ENCODE measurements at places on chromosomes 12 and 14.

DNA sequence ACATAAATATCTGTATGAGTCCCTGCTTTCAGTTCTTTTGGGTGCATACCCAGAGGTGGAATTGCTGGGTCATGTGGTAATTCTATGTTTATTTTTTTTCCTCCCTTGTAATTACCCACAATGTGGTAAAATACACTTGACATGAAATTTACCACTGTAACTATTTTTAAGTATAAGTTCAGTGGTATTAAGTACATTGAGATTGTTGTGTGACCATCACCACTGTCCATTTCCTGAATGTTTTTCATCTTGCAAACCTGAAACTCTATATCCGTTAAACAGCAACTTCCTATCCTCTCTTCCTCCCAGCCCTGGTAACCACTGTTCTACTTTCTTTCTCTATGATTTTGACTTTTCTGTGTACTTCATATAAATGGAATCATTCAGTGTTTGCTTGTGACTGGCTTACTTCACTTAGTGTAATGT is 51.4 kb downstream of the BORCS5 start:
- DNase-seq, result no peak

DNA sequence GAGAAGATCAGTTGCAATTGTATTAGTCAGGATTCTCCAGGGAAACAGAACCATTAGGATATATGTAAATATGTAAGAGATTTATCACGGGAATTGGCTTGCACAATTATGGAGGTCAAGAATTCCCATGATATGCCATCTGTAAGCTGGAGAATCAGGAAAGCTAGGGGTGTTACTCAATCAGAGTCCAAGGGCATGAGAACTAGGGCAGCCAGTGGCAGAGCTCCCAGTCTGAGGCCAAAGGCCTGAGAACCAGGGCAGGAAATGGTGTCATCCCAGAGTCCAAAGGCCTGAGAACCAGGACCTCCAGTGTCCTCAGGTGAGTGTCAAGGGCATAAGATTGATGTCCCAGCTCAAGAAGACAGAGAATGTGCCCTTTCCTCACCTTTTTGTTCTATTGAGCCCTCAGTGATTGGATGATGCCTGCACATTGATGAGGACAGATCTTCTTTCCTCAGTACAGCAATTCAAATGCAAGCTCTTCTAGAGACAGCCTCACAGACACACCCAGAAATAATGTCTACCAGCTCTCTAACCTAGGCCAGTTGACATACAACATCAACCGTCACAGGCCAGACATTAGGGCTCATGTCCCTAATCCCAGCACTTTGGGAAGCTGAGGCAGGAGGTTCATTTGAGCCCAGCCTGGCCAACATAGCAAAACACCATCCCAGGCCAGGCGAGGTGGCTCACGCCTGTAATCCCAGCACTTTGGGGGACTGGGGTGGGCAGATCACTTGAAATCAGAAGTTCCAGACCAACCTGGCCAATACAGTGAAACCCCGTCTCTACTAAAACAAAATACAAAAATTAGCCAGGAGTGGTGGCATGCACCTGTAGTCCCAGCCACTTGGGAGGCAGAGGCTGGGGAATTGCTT is 34.9 kb upstream of the ZNF740 start:
- DNase-seq, result no peak

- DNase-seq, result peak; percentile 51
Measured at GRCh38 chr12:121223292-121224285, 13.7 kb downstream of the P2RX4 start.

GRCh38 chr14:77025744-77026165 is 2.8 kb downstream of the IRF2BPL start:
- no peak for DNase-seq

GRCh38 chr12:104643819-104644669 is 187.3 kb downstream of the CHST11 start:
- DNase-seq, result no peak

- DNase-seq, result no peak
Measured at GRCh38 chr12:11958221-11959091, 112.3 kb upstream of the BCL2L14 start.

- DNase-seq, result peak; percentile 3
Measured at GRCh38 chr14:99143126-99143525, 128.9 kb downstream of the BCL11B start.

GRCh38 chr12:84994426-84994825 is 41.7 kb downstream of the TSPAN19 start:
- DNase-seq, result no peak

GRCh38 chr14:56243110-56243509 is 124.9 kb downstream of the PELI2 start:
- no peak for DNase-seq

DNA sequence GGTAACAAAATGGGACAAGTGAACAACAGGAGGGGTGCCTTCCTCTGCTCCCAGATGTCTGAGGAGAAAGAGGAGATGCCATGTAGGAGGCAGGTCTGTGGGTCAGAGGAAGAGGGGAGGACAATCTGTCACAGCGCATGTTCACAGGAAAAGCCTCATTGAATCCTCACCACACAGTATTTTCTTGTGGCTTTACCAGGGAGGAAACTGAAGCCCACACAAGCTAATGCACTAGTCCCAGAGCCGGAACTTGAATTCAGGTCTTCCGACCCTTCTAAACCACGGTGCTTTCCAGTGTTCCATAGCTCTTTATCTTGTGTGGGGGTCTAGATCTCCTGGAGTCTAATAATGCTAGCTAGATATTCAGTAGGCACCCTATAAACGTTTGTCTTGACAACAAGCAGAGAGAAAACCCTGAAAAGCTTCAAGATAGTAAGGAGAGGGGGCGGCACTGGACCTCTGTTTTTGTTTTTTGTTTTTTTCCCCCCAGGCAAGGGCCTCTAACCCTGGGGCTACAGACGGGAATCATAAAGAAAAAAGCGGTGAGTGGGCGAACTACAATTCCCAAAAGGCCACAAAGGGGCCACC is 371 bp upstream of the SHMT2 start:
- no peak for DNase-seq

DNA sequence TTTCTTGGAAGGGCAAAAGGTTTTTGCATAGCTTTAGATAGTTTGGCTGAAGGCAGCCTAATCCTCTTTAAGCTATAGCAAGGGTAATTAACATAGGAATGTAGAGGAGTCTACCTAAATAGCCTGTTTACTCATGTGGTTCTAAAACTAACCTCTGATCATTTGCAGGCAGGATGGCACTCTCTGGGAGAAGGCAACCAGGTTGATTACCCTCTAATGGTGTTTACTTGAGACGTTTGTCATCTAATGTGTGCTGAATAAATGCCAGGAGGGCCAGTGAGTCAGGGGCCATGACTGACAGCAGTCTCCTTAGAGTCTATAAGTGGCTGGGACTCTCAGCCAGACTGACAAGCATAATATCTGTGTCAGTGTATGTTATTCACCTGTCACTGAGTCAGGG is 286.4 kb downstream of the PCNX1 start:
- no peak for DNase-seq

DNA sequence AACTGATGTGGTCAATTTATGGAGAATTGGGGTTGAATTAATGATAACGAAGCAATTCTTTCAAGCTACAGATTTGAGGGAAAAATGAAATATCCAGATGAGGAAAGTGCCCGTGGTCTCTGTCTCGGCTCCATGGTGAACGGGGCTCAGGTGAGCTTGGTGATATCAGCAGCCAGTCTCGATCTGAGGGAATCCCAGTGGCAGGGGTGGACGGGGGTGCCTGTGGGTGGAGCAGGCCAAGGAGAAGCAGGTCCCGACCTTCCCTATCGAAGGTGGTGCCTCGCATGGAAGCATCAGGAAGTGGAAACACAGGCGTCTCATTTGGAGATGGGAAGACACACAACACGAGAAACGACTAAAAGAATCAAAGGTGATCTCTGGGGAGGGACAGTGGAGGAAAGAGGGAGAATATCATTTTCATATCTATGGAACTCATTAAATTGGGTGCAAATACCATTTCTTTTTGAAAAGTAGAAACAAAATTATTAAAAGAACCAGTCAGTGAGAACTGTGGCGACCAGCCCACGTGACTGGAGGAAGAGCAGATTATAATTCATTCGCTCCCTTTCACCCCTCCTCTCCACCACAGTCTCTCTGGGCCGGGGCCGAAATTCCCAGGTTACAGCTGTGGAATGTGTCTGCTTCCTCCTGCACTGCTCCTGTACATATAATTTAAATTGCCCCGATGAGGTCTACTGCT is 354.3 kb upstream of the SFSWAP start:
- no peak for DNase-seq

DNA sequence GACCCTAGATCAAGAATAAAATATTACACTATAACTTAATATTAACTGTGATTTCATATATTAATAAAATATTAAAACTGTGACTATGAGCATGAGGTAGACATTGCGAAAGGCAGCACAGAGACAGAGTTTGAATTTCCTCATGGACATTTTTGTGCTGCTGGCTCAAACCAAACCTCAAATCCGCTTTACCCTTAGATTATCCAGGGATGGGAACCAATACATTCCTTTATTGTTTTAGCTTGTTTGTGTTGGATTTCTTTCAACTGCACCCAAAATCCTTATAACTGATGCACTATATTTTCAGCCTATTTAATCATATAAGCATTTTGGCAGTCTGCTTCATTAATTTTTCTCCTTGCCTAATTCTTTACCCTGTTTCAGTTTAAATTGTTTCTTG is 436.7 kb downstream of the ATP23 start:
- DNase-seq, result no peak

DNA sequence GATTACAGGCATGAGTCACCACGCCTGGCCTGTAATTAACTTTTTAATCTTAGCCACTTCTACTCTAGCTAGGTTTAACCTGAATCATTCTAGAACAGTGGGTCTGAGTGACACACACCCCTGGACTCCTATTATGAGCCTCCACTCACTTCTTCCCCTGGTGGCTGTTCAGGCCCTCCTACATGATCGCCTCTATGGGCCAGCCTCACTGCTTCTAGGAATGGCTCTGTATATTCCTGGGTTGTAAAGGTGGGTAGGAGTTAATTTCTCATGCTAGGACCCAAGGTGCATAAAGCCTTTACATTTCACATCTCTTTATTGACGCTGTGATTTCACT is 8.0 kb upstream of the RNU6-8 start:
- no peak for DNase-seq

DNA sequence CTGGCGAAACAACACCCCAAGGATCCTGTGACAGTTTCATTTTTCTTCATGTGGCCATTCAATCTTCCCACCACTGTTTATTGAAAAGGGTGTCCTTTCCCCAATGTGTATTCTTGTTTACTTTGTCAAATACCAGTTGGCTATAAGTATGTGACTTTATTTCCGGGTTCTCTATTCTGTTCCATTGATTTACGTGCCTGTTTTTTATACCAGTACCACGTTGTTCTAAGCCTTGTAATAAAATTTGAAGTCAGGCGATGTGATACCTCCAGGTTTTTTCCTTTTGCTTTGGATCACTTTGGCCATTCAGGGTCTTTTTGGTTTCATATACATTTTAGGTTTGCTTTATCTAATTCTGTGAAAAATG is 9.1 kb upstream of the MGAT4C start:
- DNase-seq, result no peak

DNA sequence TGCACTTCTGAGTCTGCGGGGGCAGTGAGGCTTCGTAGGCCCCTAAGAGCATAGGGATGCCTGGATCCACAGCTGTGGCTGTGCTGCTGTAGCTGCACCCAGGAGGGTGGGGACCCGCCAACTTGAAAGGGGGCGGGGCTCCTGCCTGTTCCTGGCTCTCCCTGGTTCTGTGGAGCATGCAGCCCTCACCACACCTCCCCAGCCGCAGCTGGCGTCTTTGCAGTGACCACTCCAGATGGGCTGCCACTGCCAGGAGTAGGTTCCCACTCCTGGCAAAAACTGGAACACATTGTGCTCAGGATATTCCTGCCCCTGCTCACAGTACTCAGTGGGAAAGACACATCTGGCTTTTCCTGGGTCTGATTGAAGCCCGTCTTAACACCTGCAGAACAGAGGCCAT is 35.8 kb downstream of the TIMELESS start:
- no peak for DNase-seq

- DNase-seq, result no peak
Measured at GRCh38 chr12:93434256-93434865, 7.4 kb downstream of the UBE2N start.

DNA sequence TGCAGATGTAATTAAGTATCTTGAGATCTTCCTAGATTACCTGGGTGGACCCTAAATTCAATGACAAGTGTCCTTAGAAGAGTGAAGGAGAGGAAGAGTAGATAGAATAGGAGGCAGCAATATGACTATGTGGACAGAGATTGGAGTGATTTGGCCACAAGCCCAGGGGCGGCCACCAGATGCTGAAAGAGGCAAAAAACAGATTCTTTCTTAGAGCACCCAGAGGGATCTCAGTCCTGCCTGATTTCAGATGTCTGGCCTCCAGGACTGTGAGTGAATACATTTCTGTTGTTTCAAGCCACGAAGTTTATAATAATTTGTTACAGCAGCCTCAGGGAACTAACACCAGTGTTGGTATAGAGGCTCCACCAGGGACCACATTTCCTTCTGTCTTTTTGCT is 67.3 kb downstream of the DACT1 start:
- DNase-seq, result no peak

DNA sequence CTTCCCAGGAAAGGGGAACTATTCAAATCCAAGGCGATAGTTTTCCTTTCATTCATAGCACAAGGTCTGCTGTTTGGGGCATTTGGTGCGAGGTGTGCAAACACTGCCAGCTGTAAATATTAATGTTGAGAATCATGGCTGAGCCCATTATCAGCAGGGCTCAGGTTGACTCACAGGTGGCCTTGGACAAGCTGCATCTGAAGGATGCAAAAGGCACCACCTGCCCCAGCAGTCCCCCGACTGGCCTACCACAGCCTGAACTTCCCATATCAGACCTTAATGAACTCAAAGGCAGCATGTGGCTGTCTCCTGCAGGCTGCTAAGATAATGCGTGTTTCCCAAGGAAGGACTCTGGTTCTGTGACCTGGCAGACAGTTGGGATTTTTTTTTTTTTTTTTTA is 93.3 kb upstream of the MAP1LC3B2 start:
- DNase-seq, result no peak

DNA sequence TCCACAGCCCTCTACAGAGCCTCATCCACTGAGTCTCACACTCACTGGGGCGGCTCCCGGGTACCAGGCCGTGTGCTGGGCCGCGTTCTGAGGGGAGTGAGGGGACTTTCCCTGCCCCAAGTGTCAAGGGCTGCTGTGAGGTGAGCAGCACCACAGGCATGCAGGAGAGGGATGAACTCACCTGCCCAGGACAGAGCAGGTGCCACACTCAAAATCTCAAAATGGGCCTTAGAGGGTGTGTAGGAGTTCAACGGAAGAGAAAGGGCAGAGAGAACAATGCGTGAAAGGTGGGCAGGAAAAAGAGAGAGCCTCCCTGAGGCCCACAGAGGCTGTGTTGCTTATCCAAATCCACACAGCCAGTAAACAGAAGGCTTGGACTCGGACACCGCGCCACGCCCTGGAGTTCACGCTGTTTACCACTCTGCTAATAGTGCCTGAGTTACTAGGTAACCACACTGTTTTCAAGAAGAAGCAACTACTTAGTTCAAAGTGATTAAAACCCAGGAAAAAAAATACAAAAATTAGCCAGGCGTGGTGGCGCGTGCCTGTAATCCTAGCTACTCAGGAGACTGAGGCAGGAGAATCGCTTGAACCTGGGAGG is 32.7 kb downstream of the TSPAN11 start:
- no peak for DNase-seq

DNA sequence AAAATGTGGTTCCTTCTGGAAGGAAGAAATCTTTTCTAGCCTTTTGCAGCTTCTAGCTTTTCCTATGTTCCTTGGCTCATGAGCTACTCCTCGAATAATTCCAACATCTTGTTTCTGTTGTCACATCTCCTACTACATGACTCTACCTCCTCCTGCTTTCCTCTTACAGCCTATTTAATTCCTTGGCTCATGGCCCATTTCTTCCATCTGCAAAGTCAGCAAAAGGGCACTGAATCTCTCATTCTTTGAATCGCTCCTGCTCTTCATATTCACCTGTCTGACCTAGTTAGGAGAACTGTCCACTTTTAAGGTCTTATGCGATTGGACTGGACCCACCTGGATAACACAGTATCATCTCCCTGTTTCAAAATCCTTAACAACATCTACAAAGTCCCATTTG is 15.8 kb downstream of the PRKD1 start:
- no peak for DNase-seq
